Thoracic aorta (tissue), 2 donors: ENCODE measurements at places on chromosomes 5 and 9.
A peak's percentile ranks its signal among the peaks of the same experiment; 100 is the strongest.

GRCh38 chr9:98861781-98862504, 54.5 kb downstream of the GALNT12 start:
- no peaks in the 10 kb centered on the region for H3K27me3 ChIP-seq
- no peak overlapping the region for H3K4me3 ChIP-seq
- peaks cover 19% of the 10 kb centered on the region for H3K4me1 ChIP-seq
- no peak overlapping the region for H3K27ac ChIP-seq

DNA sequence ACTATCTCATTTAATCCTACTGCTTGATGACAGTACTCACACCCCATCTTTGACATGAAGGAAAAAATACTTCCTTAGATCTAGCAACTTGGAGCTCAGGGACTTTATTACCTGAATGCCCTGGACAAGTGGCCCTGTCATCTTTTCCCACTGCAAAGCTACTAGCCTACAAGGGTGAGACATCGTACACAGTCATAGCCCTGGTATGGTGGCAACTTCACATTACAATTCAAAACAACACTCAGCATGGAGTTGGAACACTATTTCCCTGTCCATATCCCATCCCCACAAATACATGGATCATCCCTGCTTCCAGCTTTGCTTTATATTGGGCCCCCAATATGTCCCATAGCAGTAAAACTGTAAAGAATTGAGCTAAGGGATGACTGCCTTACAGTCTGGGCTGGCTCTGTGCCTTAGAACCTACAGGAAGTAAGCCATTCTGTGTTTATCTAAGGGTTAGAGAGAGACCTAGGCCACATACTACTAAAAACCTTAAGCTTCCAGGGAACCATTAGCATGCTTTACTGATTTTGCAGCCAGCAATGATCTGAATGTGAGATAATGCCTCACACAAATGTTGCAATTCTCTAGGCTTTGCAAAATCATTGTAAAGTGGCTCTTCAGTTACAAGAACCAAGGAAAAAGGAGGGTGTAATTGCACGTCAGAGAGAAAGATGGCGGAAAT, 55.9 kb downstream of the OTULIN start:
- no peaks in the 10 kb centered on the region for H3K27me3 ChIP-seq
- H3K36me3 ChIP-seq = peaks cover 11% of the 10 kb centered on the region
- H3K4me3 ChIP-seq = no peak overlapping the region
- peaks cover 6% of the 10 kb centered on the region for H3K4me1 ChIP-seq
- no peak for DNase-seq
- no peak overlapping the region for H3K27ac ChIP-seq

DNA sequence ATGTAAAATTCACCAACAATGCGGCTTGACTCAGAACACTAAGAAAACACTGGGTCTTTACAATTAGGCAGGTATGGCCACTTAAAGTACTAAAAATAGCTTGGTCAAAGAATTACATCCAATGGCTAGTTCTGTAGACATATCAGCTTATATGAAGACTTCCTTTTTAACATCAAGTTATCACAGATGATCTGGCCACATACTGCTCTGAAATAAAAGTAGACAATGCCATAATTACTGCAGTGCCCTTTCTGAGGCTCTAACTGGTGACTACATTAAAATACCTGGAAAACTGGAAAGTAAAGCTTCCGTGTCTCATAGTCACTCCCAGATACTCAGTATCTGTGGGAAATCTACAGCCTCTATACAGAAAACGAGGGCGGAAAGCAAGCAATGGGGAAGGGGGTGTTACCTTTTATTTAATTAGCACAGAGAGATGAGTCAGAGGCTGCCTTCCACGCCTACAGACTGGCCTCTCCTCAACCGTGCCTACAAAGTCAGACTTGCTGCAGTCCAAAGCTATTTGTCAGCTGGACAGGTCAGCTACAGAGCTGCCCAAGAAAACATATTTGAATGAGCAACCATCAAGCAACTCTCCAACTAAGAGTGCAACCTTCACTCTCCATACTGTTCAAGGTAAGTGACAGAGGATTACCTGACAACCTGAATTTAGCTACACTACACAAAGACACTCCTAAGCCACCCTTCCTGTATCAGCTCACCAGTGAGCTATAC, 8.7 kb downstream of the SERINC5 start:
- no peaks in the 10 kb centered on the region for H3K36me3 ChIP-seq
- DNase-seq = peak; percentile 65
- H3K4me1 ChIP-seq = peaks cover 18% of the 10 kb centered on the region

DNA sequence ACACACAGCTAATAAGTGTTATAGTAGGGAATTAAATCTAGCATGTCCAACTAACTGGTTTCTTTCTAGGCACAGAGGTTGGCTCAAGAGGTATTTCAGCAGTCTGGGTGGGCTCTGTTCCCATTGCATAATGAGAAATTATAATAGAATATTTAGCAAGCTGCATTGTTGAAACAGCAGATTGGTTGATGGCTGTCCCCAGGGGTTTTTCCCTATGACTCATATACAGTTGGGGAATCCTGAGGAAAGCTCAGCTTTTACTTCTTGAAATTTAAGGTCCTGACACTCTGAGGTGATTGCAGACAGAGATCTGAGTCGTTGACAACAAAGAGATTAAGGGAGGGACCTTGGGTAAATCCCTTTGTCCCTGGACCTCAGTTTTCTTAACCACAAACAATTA, 38.3 kb upstream of the TNFSF8 start:
- no peak for DNase-seq
- H3K27ac ChIP-seq = no peak overlapping the region
- no peaks in the 10 kb centered on the region for H3K27me3 ChIP-seq
- H3K36me3 ChIP-seq = no peaks in the 10 kb centered on the region
- no peak overlapping the region for H3K4me3 ChIP-seq
- no peaks in the 10 kb centered on the region for H3K4me1 ChIP-seq

GRCh38 chr5:161399996-161400562, 146.4 kb downstream of the GABRB2 start:
- H3K4me3 ChIP-seq = no peak overlapping the region
- no peaks in the 10 kb centered on the region for H3K27me3 ChIP-seq
- H3K27ac ChIP-seq = no peak overlapping the region
- H3K4me1 ChIP-seq = no peaks in the 10 kb centered on the region

GRCh38 chr5:1815881-1816292, 14.7 kb downstream of the NDUFS6 start:
- H3K36me3 ChIP-seq = peaks cover 54% of the 10 kb centered on the region
- no peaks in the 10 kb centered on the region for H3K4me1 ChIP-seq
- no peaks in the 10 kb centered on the region for H3K27me3 ChIP-seq
- no peak for DNase-seq
- no peak overlapping the region for H3K27ac ChIP-seq
- no peak overlapping the region for H3K4me3 ChIP-seq

DNA sequence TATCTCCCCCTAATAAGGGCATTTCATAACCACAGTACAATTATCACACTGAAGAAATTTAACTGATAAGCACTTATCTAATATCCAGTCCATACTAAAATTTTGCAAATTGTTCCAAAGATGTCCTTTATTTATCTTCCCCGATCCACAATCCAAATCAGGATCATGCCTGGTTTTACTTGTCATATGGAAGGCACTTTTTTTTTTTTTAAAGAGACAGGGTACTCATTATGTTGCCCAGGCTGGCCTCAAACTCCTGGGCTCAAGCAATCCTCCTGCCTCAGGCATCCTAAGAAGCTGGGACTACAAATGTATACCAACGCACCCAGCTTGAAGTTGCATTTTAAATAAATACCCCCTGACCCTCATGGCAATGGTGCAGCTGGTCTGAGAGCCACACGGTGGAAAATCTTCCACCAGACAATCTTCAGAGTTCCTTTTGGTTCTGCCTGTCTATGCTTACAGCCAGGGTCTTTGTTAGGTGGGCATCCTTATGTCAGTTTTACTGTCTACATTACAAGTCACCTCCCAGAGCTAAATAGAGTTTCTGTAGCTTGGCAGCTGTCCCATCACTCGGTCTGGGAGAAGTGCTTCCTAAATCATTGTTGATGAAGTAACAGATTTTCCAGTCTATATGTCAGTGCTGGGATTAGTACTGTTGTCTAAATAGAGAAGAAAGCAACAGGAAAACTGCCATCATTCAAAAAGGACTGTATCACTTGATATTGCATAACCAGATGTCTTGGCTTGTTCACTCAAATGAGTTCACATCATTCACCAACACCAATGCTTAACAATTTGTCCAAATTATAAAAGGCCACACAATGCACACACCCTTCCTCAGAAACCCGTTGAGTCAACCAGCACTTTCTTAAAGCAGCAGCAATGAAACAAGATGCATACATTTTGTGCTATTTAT, 26.4 kb downstream of the PTPN3 start:
- H3K36me3 ChIP-seq = no peaks in the 10 kb centered on the region
- no peak for DNase-seq
- no peak overlapping the region for H3K4me3 ChIP-seq
- peak overlapping the region; percentile 95 for H3K27ac ChIP-seq
- no peaks in the 10 kb centered on the region for H3K27me3 ChIP-seq

- DNase-seq = no peak
- no peaks in the 10 kb centered on the region for H3K27me3 ChIP-seq
- H3K4me1 ChIP-seq = no peaks in the 10 kb centered on the region
- no peak overlapping the region for H3K27ac ChIP-seq
- no peaks in the 10 kb centered on the region for H3K36me3 ChIP-seq
- H3K4me3 ChIP-seq = no peak overlapping the region
Observed at GRCh38 chr9:73199886-73200285, 48.2 kb downstream of the ANXA1 start.

GRCh38 chr9:115462623-115463022, 344.7 kb upstream of the TNC start:
- no peaks in the 10 kb centered on the region for H3K36me3 ChIP-seq
- peak overlapping the region; percentile 79 for H3K27ac ChIP-seq
- peaks cover 16% of the 10 kb centered on the region for H3K4me1 ChIP-seq

- DNase-seq = no peak
- H3K4me1 ChIP-seq = peaks cover 4% of the 10 kb centered on the region
- no peaks in the 10 kb centered on the region for H3K27me3 ChIP-seq
- no peak overlapping the region for H3K27ac ChIP-seq
- no peaks in the 10 kb centered on the region for H3K36me3 ChIP-seq
- no peak overlapping the region for H3K4me3 ChIP-seq
Observed at GRCh38 chr9:131982671-131983239, 96.9 kb downstream of the MED27 start.

- H3K4me1 ChIP-seq = no peaks in the 10 kb centered on the region
- no peaks in the 10 kb centered on the region for H3K36me3 ChIP-seq
- H3K4me3 ChIP-seq = no peak overlapping the region
- DNase-seq = no peak
- no peak overlapping the region for H3K27ac ChIP-seq
- H3K27me3 ChIP-seq = no peaks in the 10 kb centered on the region
Observed at GRCh38 chr5:143605403-143606005, 202.0 kb upstream of the NR3C1 start.

DNA sequence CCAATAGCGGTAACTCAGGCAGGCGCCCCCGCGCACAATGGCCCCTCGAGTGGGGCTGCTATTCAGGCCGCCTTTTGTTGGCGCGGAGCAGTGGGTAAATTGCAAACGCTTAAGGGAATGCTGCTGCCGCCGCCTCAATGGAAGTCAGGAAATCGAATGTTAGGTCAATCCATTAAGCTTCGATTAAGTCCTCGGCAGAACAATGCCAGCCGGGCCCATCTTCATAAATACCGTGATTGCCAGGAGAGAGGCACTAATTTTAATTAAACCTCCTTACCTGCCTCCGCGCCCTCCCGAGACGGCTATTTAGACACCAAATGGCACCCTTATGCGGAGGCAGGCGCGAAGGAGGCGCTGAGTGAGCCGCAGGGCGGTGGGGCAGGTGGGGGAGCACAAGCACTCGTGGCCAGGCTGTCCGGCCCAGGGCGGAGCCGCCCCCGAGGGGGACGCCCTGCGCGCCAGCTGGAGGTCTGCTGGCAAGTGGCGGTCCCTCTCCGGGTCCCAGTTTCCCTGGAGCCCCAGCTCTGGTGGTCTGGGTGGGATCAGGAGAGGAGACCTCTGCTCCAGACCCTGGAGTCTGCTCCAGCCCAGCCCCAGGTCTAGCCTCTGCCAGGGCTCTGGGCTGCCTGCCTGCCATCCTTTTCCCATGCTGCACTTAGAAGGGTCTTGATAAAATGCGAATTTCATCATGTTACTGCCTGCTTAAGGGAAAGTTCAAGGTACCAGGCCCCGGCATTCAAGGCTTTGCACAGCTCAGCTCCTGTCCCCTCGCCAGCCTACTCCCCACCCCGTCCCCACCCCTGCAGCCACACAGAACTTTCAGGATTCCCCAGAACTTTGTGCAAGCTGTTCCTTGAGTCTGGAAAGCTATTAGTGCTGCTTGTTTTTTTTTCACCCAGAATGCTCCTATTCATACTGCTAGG, 19.7 kb downstream of the NR5A1 start:
- no peak for DNase-seq
- H3K36me3 ChIP-seq = no peaks in the 10 kb centered on the region
- H3K27me3 ChIP-seq = no peaks in the 10 kb centered on the region

DNA sequence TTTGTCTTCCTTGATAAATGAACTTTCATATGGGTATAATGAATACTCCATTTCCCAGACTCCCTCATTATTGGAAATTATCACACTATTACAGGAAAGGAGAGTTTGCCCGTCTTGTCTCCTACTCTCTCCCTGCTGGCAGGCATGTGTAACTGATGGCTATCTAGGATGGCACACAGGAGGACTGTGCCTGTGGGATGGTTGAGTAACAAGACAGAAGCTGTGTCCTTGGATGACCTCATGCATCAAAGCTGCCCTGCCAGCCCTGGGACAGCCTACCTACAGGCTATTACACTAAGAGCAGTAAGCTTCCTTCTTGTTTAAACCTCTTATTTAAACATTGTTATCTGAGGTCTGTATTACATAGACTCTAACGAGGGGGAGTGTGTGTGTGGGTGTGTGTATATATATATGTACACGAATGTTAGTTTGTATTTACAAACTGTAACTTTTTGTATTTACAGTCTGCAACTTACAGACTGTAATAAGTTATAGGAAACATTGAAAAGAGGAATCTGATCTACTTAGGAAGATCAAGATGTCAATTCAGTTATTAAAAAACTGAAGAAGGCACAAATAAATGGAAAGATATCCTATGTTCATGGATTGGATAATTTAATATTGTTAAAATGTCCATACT, 247.6 kb upstream of the ACO1 start:
- no peaks in the 10 kb centered on the region for H3K4me1 ChIP-seq
- no peak for DNase-seq
- no peak overlapping the region for H3K4me3 ChIP-seq
- no peaks in the 10 kb centered on the region for H3K27me3 ChIP-seq

- no peak overlapping the region for H3K4me3 ChIP-seq
- H3K36me3 ChIP-seq = no peaks in the 10 kb centered on the region
- H3K27ac ChIP-seq = no peak overlapping the region
- H3K27me3 ChIP-seq = no peaks in the 10 kb centered on the region
- no peak for DNase-seq
- H3K4me1 ChIP-seq = no peaks in the 10 kb centered on the region
Observed at GRCh38 chr5:145947581-145947980, 11.2 kb downstream of the SH3RF2 start.

DNA sequence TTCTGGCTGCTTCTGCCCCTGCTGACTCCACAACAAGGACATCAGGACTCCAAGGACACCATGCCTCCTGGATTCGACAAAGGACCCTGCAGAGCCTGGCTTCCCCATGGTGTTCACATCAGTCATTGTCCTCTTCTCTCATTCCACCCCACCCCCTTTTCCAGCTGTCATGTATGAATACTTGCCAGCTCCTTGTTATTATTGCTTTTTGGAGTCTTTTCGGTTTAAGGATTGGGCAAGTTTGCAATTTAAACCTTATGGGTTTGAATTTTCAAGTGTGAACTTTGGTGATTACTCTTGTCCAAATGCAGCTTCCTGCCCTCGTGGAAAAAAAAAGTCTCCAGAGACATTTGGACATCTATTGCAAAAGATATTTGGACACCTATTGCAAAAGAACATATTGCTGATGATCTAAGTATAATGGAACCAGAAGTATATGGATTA, 14.2 kb upstream of the LVRN start:
- no peak overlapping the region for H3K4me3 ChIP-seq
- no peak for DNase-seq
- H3K36me3 ChIP-seq = no peaks in the 10 kb centered on the region
- H3K4me1 ChIP-seq = no peaks in the 10 kb centered on the region
- no peaks in the 10 kb centered on the region for H3K27me3 ChIP-seq
